Activated naive CD4-positive, alpha-beta T cell treated with anti-CD3 and anti-CD28 coated beads, Interleukin-2, amount 50 U/mL, for 16 hours (primary cell): ENCODE measurements at places on chromosomes 3 and 15.

DNA sequence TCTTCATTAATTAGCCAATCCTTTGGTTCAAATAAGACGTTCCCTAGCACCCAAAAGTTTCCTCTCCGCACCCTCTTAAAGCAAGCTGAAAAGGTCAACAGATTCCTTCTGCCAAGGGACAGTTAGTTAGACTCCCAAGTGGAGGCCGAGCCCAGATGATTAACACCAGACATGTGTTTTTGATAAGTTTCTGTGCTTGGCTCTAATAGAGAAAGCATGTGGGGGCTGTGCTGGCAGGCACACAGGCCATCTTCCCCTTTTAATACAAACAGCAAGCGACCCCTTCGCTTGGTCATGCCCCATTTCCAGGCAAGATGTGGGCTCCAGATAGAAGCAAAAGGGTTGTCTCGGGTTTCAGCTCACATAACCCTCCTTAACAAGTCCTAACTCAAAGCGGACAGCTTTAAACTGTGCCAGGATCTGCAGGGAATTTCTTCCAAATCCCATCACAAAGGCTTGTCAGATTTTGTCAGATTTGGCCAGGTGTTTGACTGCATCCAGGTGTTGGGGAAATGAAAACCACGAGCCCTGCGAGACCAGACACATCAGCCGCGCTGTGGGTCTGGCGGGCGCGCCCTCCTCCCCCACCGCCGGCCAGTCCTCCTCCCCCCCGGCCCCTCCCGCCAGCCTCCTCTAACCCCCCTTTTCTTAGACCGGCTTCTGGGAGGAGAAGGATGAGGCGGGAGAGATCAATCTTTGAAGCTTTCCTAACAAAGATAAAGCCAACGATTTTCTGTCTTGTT is 3.3 kb downstream of the HES1 start:
- DNase-seq = no peak

DNA sequence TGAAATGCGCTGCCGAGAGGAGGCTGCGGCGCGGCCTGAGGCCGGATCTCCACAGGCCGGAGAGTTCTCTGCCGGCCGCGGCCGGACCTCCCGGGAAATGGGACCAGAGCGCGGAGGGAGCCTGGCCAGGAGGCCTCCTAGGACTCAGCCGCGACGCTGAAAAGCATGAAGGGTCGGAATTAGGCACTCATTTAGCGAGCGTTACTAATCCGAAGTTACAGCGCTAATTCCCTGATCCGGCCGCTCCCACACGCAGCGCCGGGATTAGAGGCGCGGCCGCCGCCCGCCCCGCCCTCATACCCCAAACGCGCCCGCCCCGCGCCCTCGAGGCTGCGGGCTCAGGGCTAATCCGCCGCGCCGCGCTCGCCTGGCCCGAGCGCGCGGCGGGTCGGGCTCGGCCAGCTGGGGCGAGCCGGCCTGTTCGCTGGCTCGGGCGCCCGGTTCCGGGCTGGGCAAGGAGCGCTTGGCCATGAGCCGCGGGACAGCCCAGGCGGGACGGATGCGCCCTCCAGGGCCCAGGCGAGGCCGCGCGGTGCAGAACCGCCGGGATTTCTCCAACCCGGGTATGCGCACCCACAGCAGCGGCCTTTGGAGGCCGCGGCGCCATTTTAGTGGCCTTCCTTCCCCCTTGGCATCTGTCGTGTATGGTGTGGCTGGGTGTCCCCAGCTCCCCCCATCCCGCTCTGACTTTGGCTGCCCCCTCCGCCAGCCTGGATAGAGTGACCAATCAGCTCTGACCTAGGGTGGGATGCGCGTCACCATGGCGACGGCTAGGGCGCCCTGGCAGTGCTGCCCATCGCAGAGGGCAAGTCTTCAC is 36.8 kb upstream of the POLG start:
- DNase-seq = no peak

- no peak for DNase-seq
Measured at GRCh38 chr15:84873997-84874396, 10.5 kb upstream of the SLC28A1 start.

- no peak for DNase-seq
Measured at GRCh38 chr3:46576879-46577278, 10.8 kb upstream of the LRRC2 start.

- DNase-seq = no peak
Measured at GRCh38 chr3:138308783-138309182, 20.9 kb downstream of the NME9 start.

DNA sequence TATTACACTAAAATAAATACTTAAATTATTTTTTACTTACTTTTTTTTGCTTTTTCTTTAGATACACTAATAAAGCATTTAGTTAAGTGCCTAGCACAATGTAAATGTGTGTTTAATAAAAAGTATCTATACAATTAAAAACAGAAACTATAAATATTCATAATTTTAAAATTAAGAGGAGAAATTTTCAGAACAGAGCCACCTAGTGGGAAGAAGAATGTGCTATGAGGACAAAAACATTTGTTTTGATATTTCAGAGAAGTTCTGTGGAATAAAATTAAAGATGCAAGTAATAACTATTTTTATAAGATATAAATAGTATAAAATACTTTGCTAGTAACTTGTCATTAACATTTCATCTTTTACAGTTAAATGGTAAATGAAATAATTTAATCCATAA is 33.6 kb upstream of the PLSCR5 start:
- no peak for DNase-seq

GRCh38 chr3:66372681-66373350 is 128.0 kb downstream of the LRIG1 start:
- DNase-seq = no peak

- no peak for DNase-seq
Measured at GRCh38 chr3:194773216-194773615, 87.5 kb downstream of the FAM43A start.
